HFFc6 (cell line): ENCODE measurements at places on chromosomes 1 and 21. TPM values are rescaled to one million over a fixed set of nuclear protein-coding genes. Genes with fewer than 3 reads are reported as not detected.

DNA sequence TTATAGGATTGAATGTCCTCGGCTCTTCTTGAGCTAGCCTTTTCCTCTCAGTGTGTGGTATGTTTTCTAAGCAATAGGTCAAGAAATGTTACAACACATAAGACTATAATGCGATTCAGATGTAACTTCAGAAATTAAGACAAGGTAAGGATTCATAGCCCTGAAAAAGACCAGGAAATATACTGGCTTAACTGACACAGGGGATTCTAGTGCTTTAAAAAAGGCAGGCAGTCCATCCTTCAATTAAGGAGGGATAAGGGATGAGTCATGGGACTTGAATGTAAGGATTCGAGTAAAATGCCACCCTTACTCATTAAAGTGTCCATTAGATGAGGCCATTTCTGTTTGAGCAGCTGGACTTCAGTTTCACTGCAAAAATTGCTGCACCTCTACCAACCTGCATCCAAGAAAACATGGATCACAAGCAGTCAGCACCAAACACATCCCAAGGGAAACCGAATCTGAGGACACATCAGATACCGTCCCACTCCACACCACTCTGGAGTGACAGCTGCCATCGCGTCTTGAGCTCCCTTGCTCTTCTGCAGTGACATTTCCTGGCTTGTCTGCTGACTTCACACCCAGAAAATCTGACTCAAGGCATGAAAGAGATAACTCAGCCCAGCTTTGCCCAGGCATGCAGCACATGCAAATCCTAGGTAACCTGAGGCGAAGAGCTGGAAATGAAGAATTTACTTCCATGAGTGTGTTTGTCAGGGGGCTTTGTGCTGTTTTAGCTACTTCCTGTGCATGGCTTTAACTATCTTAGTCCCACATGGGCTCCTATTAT, 37.8 kb downstream of the NGF start:
- peak; percentile 73 for DNase-seq

The LCA5L gene
- total RNA-seq, result 0.70 to 1.8 TPM (median 0.87 TPM) in 3 replicates

DNA sequence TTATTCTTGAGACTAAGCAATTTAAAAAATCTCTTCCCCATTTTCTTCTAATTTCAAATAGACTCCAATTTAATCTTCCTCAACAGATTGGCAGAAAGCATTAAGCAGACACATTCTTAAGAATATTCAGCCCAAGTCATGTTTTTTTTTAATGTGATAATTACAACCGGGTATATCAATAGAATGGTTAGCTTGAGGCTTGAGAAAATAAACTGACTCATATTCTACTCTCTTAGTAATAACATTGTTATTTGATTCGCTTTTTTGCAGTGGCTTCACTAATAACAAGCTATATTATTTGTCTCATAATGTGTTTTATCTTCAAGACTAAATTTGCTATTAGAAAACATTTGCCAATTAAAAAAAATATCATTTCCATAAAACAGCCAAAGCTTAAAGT, 488.6 kb upstream of the RGS18 start:
- DNase-seq, result no peak

DNA sequence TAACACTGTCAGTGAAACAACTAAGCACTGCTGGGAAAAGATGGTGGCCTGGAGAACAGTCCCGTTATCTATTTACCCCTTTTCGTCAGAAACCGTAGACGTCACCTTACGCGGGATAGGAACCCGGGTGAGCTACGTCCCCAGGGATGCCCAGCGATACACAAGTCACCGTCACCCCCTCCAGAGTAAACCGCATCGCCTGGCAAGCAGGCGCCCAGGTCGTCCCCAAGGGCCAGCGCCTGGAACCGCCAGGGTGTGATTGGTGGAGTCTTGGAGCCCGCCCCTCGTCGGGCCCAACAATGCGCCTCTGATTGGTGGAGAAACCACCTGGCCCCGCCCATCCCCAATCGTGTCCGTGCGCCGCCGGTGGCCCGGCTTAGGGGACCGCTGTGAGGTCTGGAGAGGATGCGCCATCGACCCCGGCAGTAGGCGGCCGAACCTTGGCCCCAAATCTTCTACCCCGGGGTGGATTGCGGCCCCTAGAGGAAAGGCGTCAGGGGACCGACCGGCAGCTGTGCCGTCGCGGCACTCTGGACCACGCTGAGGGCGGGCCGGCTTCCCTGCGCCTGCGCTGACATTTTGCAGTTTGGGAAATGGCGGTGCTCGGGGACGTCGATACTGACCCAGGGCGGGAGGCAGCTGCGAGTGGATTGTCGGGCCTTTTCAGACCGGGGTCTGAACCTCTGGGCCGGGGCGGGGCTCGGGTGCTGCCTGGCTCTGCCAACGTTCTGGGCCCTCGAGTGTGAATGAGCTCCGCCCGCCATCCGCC, 34.4 kb downstream of the SLC2A1 start:
- DNase-seq, result peak; percentile 87

- peak; percentile 29 for DNase-seq
Observed at GRCh38 chr1:19169642-19170041, 40.4 kb downstream of the UBR4 start.

DNA sequence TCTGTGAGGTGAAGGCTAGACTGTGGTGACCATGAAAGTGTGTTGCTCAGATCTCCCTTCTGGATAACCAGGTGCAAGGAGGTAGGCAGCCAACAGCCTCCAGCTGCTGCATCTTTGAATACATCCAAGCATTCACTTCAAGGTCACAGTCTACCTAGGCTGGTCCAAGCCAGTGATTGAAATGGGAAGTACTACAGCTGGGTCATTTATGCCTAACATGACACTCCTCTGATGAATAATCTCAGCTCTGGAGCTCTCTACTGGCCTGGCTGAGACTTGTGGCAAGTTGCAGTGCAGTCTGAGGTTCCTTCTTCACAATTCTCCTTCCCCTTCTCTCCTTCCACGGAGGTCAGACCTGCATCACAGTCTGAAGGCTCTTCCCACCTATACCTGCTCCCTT, 35.0 kb upstream of the ARHGAP29 start:
- DNase-seq, result no peak

GRCh38 chr1:117174851-117175250, 35.9 kb downstream of the VTCN1 start:
- DNase-seq, result no peak

- DNase-seq, result no peak
Observed at GRCh38 chr1:59045137-59045536, 251.8 kb upstream of the FGGY start.

DNA sequence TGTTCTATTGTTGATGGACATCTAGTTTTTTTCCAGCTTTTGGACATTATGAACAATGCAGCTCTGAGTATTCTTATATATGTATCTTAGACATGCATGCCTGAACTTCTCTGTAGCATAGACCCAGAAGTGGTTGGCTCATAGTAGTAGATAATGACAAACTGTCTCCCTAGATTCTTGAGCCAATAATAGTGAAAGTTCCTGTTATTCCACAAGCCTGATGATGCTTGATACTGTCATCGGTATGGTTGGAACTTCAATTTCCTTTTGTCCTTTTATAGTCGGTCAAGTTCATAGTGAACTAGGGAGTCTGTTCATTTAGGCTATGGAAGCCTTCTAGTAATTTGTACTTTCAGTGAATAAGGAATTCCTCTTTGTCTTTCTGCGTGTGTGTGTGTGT, 56.8 kb downstream of the MTR start:
- DNase-seq, result peak; percentile 27

GRCh38 chr1:237181743-237182317, 139.8 kb downstream of the RYR2 start:
- DNase-seq, result no peak

The RHEX gene
- not detected in 3 replicates for total RNA-seq

DNA sequence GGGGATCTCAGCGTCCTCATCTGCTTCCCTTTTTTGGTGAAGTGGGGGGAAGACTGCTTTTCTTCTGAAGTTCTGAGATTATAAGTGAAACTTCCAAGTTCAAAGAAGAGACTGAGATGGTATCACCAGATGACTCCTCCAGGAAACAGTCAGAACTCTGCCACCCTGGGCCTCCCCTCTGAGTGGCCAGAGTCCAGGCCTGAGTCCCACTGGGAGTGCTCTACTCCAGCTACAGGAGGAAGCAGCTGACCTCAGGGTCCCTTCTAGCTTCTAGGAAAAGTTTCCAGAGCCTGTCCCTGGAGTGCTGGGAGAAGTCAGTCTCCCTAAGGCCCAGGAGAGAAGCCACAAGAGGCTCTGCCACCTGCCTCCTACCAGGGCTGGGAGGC, 104.7 kb downstream of the CASZ1 start:
- peak; percentile 13 for DNase-seq

- no peak for DNase-seq
Observed at GRCh38 chr1:66300972-66301451, 232.9 kb upstream of the SGIP1 start.

DNA sequence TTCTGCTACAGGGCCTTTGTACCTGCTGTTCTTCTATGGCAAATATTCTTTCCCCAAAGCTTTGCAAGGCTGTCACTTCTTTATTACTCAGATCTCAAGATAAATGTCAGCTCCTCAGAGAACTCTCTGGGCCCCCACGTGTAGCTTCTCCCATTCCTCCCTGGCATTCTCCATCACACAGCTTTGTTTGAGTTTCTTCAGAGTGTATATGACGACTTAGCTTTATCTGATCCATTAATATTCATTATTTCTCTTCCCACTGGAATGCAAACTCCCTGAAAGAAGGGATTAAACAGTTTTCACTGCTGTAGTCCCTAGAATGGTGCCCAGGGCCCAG, 174.6 kb upstream of the EDN2 start:
- DNase-seq, result no peak

DNA sequence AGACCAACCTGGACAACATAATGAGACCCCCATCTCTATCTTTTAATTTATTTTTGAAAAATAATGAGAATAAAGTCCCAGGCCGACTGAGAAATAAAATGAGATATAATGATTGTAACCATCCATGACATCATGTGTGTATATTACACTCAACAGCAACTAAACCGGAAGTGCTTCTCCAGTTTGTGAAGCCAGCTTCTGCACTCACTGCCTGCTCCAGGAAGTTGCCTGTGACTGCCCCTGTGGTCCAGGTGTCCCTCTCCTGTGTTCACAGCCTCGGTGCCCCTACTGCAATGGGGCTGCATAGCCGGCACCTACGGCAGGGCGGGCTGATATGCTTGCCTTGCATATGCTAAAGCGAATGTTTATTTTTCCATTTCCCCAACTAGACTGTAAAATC, 68.3 kb downstream of the SSBP3 start:
- DNase-seq, result no peak

DNA sequence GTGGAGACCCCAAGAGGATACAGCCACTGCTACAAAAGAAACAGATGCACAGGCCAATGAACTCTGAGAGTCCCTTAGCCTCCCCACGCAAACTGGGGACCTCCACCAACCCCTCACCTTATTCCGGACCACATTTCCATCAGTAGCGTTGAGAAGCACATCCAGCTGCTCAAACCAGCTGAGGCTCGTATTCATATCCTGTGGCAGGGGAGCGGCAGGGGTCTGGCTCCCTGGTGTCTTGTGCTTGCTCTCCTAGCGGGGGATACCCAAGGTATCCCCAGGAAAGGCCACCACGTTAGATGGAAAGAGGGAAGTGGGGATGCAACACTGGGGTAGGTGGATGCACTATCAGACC, 481 bp downstream of the CCDC163 start:
- DNase-seq, result no peak

DNA sequence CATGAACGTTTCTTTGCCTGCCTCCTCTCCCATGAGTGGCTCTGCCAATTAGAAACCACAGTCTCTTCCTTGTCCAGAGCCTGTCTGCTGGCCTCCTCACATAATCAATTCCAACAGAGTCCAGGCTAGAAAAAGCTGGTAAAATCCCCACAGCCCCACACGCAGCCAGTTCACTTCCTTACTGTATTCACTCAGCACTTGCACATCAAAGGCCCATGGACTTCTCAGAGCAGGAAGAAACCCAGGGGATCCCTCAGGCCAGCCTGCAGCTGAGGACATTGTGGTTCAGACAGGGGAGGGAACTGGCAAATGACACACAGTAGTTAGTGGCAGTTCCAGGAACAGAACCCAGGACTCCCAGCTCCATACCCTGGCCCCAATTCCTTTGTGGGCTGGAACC, 171.6 kb upstream of the EDN2 start:
- DNase-seq, result no peak

- DNase-seq, result no peak
Observed at GRCh38 chr1:15011661-15012060, 141.9 kb upstream of the TMEM51 start.

GRCh38 chr1:61419657-61420056, 305.3 kb downstream of the TM2D1 start:
- DNase-seq, result no peak

- DNase-seq, result no peak
Observed at GRCh38 chr1:9759939-9760338, 63.8 kb downstream of the CLSTN1 start.

DNA sequence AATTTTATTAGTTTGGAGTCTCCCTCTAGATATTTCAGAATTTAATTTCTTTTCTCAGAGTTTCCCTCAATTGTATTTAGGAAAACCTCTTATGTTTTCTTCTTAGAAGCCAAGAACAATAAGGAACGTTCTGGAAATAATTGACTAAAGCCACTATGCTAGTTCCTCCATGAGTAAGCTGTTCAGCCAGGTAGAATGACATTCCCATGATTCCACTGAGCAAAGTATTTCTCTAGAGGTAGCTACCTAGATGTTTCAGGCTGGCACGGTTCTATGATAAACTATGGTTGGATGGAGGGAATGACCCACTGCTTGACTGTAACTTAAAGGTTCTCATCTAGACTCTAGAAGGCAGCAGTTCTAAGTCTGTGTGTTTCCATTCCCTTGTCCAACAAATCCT, 62.4 kb downstream of the CLDN17 start:
- DNase-seq, result no peak

DNA sequence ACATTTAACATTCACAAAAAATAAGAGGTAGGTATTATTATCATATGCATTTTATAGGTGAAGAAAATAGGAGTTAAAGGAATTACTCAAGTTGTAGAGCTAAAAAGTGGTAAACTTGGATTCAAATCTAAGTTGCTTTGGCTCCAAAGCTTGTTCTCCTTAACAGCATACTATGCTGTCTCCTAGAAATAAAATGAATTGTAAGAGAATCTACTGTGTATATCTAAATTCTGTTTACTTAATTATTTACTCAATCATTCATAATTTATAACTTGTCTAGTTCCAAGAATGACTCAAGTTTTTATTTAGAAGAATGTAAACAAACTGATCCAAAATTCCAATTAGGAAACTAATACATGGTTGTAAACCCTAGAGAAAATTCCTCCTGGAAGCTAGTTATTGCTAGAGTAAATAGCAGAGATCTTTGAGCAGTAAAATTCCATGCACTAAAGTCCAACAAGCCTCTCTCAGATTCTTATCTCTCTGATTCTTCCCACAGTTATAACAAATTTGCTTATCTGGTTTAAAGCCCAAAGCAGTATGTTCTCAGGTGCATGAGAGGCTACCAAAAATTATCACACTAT, 132.5 kb upstream of the DPT start:
- no peak for DNase-seq

- DNase-seq, result no peak
Observed at GRCh38 chr1:69203166-69203565, 364.6 kb upstream of the LRRC7 start.

GRCh38 chr1:25187077-25187476, 45.2 kb downstream of the SYF2 start:
- no peak for DNase-seq

- DNase-seq, result no peak
Observed at GRCh38 chr1:39261712-39262221, 57.3 kb downstream of the MACF1 start.
